Retinal pigment epithelial cell (primary cell): ENCODE measurements at places on chromosomes 1 and 21.

DNA sequence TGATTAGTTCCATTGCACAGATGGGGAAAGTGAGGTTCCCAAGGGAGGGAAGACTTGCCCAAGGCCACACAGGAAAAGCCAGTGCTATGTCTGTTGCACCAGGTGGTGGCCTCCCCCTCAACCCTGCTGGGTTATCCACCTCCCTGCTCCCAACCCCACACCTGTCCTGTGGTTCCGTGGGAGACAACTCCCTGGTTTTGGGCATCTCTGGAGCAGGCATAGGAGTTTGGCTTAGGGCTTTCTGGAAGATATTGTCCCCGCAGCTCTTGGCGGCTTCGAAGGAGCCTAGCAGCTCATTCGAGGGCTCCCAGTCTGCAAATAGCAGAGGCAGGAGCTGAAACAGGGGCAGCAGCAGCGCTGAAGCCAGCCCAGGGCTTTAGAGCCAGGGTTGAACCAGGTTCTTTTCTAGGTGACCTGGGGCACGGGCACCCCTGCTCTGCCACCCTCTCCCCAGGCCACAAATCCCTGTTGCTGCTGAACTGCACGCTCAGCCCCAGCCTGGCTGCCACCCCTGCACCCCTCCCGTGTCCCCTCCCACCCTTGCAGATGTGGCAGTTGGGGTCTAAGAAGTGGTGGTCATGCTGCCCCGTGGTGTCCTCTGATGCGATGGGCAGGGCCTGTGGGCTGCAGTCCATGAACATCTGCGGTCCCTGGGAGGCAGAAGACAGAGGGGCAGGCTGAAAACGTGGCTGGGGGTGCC lies 22.1 kb downstream of the SPOCD1 start:
- DNase-seq = no peak

DNA sequence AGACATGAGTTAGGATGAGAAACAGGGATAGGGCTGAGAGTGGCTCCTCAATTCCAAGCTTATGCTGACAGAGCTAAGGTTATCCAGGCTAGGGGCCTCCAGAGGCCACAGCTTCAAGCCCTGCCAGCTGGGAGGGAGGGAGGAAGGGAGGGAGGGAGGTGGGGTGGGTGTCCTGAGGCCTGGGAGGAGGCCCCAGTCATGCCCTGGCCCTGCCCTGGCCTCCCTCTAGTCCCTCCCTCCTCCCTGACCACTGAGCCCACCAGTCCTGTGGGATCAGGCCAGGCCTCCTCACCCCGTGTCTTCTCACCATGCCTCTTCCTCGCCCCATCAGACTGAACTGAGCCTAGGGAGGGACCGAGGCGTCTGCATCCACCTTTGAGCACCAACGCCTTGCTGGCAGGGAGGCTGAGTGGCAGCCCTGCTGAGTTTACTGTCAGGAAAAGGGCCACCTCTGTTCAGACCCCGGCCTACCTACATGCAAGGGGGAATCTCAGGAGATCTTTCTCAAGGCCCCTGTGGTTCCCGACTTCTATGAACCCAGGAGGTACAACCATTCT lies 116.1 kb downstream of the NPHP4 start:
- no peak for DNase-seq

DNA sequence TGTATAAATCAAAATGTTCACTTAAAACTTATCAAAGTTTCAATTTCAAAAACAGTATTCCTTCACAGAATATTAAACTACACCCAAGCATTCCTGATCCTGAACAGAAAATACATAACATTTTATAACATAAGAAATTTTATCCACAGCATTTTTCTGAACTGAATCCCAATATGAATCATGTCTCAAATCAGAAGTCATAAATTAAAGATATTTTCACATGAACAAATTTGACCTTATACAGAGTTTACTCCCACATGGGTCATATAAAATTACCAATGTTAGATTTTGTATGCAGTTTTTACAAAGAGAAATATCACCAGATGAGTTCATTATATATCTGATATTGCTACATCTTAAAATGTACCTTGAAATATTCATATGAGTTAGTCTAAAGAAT lies 48.6 kb upstream of the ASPM start:
- no peak for DNase-seq

- DNase-seq = no peak
These were observed 5.3 kb upstream of the TMEM52 start for GRCh38 chr1:1924386-1924785.

- DNase-seq = no peak
These were observed 1.6 kb downstream of the RASSF5 start for GRCh38 chr1:206508956-206509355.

DNA sequence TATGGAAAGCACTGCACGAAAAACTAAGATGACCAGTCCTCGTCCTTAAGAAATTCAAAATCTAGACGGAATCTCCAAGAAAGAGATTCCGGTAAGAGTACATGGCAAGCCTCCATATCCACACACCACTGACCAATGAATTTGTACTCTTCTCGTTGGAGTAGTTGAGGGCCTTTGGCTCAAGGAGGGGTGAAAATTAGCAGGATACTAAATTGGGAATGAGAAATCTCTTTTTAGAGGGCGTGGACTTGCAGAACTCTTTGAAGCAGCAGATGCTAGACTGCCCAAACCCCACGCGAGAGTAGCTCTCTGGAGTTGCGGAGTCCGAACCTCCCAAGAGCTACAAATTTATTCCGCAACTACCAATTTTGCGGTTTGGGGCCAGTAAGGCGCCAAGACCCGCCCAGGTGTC lies 872 bp upstream of the PPP2R5A start:
- no peak for DNase-seq

DNA sequence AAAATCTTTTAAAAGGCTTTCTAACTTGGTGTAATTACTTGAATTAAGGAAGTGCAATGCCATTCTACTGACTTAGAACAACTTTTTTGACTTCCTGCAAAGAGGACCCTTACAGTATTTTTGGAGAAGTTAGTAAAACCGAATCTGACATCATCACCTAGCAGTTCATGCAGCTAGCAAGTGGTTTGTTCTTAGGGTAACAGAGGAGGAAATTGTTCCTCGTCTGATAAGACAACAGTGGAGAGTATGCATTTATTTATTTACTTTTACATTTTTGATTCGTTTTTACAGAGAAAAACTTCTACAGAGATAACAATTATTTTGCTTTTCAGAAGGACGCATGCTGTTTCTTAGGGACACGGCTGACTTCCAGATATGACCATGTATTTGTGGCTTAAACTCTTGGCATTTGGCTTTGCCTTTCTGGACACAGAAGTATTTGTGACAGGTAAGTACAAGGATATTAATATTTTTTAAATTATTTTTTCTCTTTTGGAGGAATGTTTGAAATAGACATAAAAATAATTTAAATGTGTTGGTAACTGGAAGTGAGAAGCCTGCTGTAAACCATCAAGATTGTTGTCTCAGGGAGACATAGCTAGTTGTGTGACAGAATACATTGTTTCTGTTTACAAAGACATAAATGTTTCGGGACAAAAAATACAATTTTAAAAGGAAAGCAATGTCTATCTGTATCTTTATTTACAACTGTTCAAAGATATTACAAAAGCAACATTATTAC lies at the start of gene PTPRC:
Gene PTPRC (plus strand): TSS at position 147 of the 742 bp plus-strand sequence. CDS start 229 bp downstream, at position 376.
- DNase-seq = no peak

GRCh38 chr1:24961961-24962861 lies 32.1 kb upstream of the RUNX3 start:
- DNase-seq = no peak

DNA sequence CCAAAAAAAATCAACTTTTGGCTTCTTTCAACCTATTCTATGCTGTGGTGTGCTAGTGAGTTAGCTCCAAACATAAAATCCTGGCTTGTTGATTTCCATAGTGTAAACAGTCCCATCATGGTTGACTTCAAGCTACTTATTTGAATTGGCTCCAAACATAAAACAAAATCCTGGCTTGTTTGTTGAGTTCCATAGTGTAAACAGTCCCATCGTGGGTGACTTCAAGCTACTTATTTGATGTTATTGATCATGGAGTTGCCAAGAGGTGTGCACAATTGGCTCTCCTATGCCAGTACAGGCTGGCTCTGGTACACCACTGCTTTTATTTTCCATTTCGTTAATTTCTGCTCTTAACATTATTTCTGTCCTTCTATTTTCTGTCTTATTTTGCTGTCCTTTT lies 1.8 kb upstream of the COA6 start:
- no peak for DNase-seq

GRCh38 chr1:47228644-47229030 lies 3.4 kb downstream of the TAL1 start:
- no peak for DNase-seq

DNA sequence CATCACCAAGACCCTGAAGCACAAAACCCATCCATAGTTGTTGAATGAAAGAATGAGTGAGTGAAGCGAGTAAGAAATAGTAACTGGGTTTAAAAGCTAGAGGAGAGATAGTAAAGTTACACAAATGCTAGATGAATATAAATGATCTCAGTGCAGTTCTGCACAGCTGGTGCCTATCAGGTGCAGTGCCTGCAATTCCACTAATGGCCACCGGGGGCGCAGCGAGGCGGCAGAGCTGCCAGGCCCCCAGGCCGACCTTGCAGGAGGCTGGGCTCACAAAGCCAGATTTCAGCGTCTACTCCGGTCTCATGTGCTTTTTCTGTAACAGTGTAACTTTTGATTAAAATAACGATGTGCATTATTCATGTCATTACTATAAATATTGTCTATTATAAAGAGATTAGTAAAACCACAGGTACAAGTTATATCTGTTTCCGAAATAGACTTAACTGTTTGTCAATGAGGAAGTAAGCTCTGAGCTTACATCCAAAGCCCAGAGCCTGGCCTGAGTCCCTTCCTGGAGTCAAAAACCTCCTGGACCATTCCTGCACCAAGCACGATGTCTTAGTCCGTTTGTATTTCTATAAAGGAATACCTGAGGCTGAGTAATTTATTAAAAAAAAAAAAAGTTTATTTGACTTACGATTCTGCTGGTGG lies 477.6 kb downstream of the NPHP4 start:
- no peak for DNase-seq
